T-helper 9 cell (primary cell): ENCODE measurements at places on chromosomes 5 and 9.

GRCh38 chr5:174680901-174681565, 43.3 kb upstream of the MSX2 start:
- no peak for DNase-seq

GRCh38 chr5:143986516-143987212, 174.7 kb downstream of the HMHB1 start:
- no peak for DNase-seq

- DNase-seq = no peak
Measured at GRCh38 chr9:77707383-77708063, 59.4 kb upstream of the GNA14 start.

DNA sequence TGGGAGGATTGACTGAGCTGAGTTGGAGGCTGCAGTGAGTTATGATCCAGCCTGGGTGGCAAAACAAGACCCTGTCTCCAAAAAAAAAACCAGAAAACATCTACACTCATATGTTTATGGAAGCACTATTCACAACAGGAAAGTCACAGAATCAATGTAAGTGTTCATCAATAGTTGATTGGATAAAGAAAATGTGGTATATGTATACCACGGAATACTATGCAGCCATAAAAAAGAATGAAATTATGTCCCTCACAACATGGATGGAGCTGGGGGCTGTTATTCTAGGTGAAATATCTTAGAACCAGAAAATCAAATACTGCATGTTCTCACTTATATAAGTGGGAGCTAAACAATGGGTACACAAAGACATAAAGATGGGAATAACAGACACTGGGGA, 2.8 kb upstream of the SLC25A2 start:
- no peak for DNase-seq

DNA sequence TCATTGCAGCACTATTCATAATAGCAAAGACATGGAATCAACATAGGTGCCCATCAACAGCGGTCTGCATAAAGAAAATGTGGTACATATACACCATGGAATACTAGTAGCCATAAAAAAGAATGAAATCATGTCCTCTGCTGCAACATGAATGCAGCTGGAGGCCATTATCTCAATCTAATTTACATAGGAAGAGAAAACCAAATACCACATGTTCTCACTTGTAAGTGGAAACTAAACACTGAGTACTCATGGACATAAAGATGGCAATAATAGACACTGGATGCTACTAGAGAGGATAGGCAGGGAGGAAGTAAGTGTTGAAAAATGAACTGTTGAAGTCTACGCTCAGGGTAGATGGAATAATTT, 203.9 kb upstream of the CDH9 start:
- DNase-seq = no peak

GRCh38 chr5:2753452-2754420, 2.3 kb upstream of the IRX2 start:
- no peak for DNase-seq

GRCh38 chr9:115080242-115080641, 37.7 kb downstream of the TNC start:
- DNase-seq = no peak

GRCh38 chr5:65768723-65769346, 46.8 kb downstream of the NLN start:
- no peak for DNase-seq
